ENCODE measurements at places on chromosomes 2 and 18.
A peak's percentile ranks its signal among the peaks of the same experiment; 100 is the strongest.

DNA sequence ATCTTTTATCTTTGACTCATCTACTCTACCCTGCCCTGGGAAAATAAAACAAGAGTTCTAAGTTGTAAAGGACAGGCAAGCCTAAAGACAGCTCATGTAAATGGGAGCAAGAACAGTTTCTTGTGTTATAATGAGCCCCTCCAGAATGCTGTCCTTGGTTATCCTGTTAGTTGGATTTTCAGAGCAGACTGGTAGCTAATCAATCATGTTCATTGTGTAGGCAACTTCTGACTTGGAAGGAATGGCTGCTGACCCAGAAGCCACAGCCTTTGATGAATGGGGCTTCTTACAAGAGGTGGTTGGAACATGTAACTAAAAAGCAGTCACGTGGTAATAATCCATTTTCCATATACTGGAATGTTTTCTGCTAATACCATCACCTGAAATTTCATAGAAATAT lies 254.2 kb downstream of the AGPS start:
- DNase-seq: no peak

DNA sequence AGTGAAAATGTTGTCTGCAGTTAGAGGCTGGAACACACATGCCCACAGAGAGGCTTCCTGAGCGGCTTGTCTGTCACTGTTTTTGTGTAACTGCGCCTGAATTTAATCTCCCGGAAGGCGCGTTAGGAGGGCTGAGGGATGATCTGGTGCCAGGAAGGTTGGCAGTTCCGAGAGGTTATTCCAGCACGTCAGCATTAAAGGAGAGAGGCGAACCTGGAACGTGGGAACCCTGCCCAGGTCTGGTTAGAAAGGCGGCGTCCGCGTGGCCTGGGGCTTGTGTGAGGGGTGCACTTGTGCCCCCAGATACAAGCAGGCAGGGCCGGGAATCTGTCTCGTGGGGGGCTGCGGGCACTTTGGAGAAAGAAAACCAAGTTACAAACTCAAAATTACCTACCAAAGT lies 75.3 kb downstream of the NFATC1 start:
- no peak for DNase-seq

DNA sequence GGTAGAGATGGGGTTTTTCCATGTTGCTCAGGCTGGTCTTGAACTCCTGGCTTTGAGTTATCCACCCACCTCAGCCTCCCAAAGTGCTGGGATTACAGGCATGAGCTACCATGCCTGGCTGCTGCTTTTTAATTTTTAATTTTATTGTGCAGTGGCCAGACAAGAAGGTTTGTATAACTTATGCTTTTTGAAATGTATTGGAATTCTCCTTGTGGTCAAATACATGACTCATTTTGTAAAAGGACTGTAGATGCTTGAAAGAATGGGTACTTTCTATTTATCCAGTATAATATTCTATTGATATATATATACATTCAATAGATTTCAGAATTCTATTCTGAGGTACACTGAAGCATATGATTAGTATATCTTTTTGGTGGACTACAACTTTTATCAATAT lies 82.6 kb upstream of the ST3GAL5 start:
- no peak for DNase-seq

- no peak for DNase-seq
These were observed 23.0 kb downstream of the TMEM247 start for GRCh38 chr2:46502291-46502885.

DNA sequence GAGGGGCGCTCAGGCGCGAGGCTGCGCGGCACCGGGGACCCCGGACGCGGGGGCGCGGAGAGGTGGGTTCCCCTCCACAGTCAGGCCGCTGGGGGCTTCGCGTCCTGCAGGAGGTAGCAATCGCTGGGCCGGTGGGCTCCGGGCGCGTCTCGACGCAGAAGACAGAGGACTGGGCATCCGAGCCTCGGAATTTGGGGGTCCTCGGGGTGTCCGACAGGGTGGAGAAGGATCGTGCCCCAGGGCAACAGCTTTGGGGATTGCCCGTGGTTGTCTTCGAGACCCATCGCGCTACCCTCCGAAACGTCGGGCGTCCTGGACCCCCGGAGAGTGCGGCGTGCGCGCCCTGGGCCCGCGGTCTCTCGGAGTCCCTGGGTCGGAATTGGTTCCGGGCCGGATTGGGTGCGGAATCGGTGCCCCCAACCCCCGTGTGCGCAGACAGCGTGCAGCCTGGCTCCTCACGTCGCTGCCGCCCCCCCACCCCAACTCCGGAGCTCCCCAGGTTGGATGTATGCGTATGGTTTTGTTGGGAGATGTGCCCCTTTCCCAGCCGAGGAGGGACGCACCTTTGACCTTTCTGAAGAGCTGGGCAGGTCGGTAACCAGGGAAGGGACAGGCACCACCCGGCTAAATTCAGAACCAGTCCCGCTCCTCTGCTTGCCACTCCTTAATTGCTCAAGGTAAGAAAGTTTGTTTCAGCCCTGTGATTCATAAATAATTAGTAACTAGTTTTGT lies 750 bp downstream of the NPAS2 start:
- no peak for DNase-seq

- DNase-seq: no peak
These were observed 39.5 kb upstream of the NPAS2 start for GRCh38 chr2:100780203-100781008.

- peak; percentile 64 for DNase-seq
These were observed 65.1 kb downstream of the MBP start for GRCh38 chr18:77067291-77068061.

- DNase-seq: no peak
These were observed 98.6 kb downstream of the HDAC4 start for GRCh38 chr2:239302083-239302807.

DNA sequence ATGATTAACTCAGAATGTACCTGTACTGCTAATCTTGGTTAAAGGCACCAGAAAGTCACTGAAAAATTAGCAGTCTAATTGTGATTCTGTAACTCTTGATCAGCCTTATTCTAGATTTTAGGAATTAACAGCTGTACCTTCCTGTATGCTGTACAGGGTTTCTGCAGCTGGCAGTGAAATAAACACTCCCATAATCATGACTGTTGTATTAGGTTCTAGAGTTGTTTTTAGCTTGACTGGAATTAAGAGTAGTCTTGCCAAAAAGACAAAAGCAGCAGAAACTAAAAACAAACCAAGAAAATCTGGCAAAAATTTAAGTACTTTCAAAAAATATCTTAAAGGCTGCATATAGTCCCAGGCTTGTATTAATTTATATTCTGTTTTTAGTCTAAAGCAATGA lies 103.5 kb downstream of the SOS1 start:
- no peak for DNase-seq

DNA sequence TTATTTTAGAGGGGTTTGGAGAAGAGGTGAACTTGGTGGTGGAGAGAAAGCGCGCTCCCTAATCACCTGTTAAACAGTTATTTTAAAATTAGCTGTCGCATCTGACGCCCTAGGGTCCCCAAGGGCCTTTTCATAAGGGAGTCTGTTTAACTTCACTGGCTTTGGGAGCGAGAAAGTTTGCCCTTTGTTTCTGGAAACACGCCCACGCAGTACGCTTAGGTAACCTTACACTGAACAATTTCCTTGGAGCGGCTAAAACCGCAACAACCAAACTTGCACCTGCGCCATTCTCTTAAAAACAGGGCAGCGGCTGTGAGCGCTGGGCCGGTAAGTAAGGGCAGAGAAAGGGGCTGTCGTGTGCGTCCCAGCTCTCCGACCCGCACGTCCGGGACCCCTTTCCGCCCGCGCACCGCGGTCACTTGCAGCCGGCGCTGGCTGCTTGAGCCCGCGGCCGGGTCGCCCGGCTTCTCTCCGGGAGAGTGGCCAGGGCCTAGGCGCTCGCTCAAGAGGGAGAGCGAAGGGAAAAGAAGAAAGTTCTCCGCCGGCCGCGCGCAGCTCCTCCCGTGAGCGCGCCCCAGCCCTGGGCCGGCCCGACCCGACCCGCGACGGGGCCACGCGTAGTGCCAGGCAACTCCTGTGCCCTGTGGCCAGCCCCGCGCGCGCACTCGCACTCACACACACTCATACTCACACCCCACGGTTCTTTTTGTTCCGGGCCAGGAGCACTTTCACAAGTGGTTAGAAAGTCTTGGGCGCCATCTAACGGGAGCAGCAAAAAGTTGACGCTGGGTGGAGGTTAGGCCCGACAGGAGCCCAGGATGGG lies 19.2 kb downstream of the POU3F3 start:
- DNase-seq: no peak

DNA sequence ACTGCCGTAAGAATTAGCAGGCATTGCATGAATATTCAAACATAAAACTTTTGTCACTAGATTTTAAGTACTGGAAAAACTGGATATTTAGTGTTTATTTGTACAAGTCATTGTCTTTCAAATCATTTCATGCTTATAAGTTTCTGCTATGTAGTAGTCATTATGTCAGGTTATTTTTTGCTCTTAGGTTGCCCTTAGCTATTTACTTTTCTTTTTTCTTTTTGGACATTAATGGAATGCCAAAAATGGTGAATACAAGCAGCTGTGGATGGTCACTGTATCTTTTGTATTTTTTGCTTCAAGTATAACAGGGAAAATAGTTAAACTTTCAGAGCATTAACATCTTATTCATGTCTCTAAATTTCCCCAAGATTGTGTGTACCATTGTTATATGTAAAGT lies 18.6 kb upstream of the KCNJ13 start:
- no peak for DNase-seq

GRCh38 chr18:47461406-47461948 lies 210.0 kb upstream of the SKOR2 start:
- DNase-seq: no peak

GRCh38 chr18:75531212-75531850 lies 103.8 kb upstream of the SMIM21 start:
- DNase-seq: no peak

DNA sequence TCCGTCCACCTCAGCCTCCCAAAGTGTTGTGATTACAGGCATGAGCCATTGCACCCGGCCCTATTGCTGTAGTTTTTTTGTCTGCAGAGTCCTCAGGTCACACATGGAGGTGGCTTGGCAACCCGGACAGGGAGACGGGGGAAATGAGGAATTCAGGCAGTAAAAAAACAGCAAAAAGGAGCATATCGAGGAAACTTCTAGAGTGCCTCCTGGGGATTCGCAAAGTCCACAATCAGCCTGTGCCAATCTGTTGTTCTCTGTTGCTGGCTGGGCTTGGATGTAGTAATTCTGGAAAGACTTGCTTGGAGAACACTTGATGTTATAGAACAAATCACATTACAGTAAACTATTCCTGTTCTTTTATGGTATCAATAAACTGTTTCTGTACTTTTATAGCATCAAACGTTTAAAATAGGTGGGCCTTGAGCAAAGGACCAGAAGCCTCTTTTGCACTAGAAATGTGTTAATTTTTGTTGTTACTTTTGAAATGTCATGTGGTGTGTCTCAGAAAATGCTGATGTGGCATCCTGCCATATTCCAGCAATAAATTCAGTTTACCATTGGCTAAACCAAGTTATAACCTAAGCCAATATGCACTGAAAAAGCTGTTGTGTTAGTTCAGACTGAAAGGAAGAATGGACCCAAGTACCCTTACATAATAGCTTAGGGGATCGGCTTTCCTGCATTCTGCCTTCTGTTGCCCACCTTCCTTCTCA lies 14.4 kb downstream of the ELAC1 start:
- DNase-seq: no peak

DNA sequence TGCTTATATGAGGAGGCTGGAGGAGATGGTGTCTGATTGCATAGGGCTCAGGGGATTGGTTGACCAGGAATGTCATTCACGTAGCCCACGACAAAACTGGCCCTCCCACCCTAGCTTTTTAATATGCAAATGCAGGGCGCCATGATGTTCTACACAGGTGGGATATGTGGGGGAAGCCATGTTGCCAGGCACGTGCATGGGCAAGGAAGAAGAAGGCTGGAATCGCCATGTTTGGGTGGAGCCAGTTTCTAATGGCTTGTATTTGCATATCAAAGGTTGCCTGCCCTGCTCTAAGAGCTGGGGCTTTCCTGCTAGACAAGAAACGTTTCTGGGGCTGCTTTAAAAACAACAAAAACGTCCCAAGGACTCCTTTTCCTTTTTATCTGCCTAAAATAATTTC lies 26.5 kb upstream of the LINC00305 start:
- DNase-seq: no peak

- DNase-seq: no peak
These were observed 370 bp downstream of the KLHL29 start for GRCh38 chr2:23385351-23385747.

GRCh38 chr2:202790676-202791075 lies 80.9 kb downstream of the ICA1L start:
- no peak for DNase-seq

GRCh38 chr2:131641414-131642206 lies 113.9 kb downstream of the CCDC74A start:
- no peak for DNase-seq

GRCh38 chr2:240427729-240428128 lies 7.7 kb upstream of the GPC1 start:
- no peak for DNase-seq

GRCh38 chr2:159953136-159953823 lies 109.1 kb downstream of the PLA2R1 start:
- no peak for DNase-seq

- no peak for DNase-seq
These were observed 110.8 kb upstream of the OTOS start for GRCh38 chr2:240250985-240251847.

DNA sequence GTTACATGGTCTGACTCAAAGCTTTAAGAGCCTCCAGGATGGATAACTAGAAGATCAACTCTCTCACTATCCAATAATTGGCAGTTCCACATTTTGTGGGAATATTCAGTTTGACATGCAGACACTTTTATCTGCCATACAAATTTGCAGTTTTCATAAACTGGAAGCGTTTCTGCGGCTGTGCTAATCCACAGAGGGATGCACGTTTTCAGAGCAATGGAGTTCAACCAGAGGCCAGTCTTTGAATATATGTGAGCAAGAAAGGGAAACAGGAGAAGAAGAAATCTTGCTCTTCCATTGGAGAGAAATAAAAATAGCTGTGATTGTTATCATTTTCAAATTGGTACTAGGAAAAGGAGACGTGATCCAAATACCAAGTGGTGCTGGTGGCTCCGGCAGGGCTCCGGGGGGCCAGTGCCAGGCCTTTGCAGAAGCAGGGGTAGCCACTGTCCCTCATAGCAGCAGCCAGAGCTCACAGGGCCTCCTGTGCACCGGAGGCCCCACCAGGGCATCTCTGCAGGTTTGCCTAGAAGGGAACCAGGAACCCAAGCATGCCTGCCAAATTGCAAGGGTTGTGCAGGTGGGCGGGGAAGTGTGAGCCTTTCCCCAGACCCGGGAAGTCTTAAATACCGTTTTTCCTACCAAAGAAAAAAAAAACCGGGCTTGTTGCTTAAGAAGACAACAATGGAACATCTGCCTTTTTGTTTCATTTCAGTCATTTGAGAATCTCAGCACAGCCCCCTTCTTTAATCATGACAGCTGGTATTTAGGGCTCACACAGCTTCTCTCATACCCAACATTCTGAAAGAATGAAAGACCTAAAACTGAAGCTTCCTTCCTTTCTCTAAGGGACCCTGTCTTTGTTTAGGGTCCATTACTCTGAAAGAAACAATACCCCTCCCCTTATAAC lies 791.1 kb upstream of the SOX11 start:
- no peak for DNase-seq

GRCh38 chr2:121489284-121489683 lies 41.4 kb upstream of the RNU4ATAC start:
- no peak for DNase-seq

DNA sequence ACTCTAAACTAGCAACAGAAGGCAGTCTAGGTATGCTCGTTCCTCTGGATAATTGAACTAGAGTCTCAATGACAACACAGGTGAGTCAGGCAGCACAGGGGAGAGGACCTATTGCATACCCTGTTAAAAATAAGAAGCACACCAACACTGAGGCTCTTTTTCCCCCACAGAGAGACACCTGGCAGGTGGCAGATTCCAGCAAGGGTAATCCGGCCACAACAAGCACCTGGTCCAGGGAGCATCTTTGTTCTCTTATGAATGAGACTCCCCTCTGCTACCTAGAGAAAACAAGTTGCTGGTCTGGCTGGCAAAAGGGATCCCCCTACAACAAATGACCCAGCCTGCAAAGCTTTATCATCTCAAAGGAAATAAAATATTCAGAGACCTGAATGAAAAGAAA lies 508.9 kb upstream of the POU3F3 start:
- no peak for DNase-seq

All from activated T-helper 1 cell treated with anti-CD3 and anti-CD28 coated beads, Interleukin-2, amount 50 U/mL, for 16 hours (primary cell).